Activated CD8-positive, alpha-beta memory T cell treated with anti-CD3 and anti-CD28 coated beads for 4 hours (primary cell): ENCODE measurements at places on chromosomes 11 and 22.

GRCh38 chr11:133966921-133967598 lies 10.3 kb upstream of the IGSF9B start:
- peak; percentile 53 for DNase-seq

- no peak for DNase-seq
These were observed 11.8 kb downstream of the MAPK1 start for GRCh38 chr22:21855676-21856075.

- no peak for DNase-seq
These were observed 431.2 kb downstream of the METTL15 start for GRCh38 chr11:28539239-28540030.

DNA sequence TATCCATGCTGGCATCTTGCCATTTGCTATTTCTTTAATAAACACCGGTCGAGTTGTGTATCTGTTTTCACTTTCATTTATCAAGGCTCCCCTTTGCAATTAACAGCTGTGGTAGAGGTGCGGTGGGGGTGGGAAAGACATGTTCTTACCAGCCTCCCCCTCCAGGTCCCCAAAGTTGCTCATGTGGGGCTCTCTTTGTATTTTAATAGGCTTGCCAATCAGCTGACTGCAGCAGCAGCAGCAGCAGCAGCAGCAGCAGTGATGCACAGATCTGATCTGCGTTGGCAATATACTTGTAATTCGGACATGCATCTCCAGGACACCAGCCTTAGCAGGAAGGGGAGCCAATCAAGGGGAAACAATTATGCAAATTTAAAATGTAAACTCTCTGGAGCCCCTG lies 40.3 kb upstream of the E2F8 start:
- DNase-seq = peak; percentile 2

DNA sequence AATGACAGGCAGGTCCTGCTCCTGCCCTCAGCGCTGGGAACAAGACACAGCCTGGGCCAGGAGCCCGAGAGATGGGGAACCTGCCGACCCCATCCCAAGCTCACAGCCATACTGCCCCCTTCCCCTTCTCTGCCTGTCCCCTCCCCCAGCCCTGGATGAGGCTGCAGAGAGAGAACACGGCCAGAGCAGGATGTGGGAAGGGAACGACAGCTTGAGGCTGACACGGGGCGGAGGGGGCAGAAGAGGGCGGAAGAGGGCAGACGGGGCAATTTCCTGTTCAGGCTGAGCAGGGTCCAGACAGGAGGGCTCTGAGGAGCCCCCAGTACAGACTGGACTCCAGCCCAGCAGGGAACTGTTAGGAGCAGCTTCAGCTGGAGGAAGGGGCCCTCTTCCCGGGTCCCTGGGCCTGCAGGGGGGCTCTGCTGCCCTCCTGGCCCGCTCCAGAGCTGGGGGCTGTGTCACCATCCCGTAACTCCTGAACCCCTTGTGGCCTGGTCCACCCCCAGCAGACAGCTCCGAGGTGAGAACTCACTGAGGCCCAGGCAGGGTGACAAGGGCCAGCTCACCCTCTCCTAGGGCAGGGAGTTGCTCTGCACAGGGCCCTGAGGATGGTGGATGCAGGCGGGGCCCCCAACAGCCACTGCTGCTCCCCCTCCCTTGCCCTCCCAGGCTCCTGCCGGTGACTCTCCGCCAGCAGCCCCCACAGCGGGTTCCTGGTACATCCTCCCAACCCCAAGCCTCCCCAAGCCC lies 5.7 kb downstream of the CTSD start:
- DNase-seq = peak; percentile 24

GRCh38 chr11:63769042-63769713 lies 603 bp upstream of the ZFTA start:
- peak; percentile 16 for DNase-seq

GRCh38 chr22:24460418-24461089 lies 33.2 kb downstream of the ADORA2A start:
- no peak for DNase-seq

GRCh38 chr22:44536411-44536810 lies 38.4 kb upstream of the RTL6 start:
- DNase-seq = no peak

DNA sequence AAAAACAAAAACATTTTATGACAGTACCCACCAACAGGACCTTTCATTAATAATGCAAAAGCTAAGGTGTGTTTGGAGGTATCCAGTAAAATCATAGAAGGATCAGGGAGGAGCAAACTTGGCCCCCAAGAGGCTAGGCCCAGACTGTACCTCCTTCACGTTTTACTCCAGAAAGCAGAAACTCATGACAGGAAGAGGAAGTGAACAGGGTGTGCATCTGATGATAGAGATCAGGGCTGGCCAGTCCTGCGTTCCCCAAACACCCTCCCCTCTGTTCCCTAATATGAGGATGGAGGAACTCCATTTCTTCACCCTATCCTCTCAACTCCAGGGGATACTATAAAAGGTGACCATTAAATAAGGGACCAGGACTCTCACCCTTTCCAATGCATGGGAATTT lies 10.2 kb upstream of the MS4A12 start:
- DNase-seq = no peak

DNA sequence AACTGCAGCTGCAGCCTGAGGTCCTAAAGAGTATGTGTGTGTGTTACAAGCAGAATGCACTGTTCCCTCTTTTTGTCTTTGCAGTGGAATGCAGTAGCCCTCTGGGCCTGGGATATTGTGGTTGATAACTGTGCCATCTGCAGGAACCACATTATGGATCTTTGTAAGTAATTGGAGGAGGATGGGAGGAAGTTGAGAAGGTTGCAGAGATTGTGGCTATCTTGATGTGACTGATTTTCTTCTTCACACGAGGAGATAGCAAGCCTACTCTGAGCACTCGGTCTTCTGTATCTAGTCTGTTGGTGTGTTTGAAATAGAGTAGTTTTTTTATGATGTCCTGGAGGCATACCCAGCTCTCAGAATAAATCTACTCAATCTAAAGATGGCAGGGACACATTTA lies 2.3 kb downstream of the RBX1 start:
- DNase-seq = no peak

GRCh38 chr22:37775785-37776638 lies 31.7 kb upstream of the GCAT start:
- DNase-seq = no peak

DNA sequence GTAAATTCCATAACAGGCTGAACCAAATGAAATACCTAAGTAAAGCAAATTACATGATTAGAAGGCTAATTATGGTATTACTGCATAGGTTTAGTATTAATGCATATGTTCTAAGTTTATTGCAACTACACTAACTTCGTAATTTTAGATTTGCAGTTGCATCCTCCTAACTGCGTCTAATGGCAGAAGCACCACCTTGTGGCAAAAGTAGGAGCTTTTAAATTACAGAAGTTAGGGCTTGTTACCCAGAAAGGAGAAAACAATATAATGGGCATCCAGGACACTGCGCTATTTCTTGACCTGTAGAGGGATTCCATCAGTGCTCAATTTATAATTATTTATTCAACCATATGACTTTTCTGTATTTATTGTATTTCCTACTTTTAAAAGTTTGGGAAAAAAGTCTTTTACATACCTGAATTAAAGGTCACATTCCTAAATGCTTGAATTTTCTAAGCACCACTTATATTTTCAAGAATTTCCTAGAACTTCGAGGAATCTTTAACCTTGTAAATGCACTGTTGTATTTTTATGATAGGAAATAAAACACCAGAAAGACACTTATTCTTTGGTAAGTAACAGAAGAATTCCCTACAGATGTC lies 16.3 kb upstream of the GPR83 start:
- DNase-seq = no peak

DNA sequence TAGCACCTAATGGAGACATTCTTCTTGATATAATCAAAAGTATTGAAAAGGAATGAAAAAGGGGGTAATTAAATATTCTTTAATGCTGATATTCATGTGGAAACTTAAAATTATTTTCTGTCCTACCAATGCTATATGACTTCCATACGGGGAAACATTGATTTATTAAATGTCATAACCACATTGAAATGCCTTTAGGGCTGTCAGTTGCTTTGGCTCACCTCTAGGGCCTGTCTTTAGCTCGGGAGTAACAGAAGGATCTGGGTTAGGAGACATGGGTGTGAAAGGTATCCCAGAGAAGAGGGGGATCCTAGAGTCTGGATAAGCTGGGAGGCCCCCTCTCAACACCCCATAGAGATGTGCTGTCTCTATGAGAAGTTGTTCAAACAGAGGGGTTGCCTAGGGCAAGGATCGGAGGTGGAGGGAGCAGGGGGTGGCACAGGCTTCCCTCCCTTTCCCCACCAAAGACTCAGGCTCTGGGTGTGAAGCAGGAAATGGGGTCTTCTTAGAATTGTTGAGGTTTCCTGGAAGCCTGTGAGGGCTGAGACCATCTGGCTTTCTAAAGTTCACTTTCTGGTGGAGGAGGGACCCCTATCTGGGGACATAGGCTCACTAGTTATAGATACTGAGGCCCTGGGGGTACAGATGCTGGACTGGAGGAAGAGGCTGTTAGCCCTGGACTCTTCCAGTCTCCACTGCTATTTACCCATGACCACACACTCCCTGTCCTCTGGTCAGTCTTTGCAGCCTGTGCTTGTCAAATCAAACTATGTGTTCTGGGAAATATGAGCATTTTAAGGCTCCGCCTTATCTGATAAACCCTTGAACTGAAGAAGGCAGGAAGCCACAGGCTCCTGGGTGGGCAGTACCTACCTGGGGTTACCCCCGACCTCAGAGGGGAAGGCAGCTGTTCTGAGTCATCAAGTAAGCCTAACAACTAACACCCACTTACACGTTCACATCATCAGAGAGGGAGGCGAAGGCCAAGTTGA lies 55.8 kb upstream of the RRAS2 start:
- DNase-seq = peak; percentile 57

DNA sequence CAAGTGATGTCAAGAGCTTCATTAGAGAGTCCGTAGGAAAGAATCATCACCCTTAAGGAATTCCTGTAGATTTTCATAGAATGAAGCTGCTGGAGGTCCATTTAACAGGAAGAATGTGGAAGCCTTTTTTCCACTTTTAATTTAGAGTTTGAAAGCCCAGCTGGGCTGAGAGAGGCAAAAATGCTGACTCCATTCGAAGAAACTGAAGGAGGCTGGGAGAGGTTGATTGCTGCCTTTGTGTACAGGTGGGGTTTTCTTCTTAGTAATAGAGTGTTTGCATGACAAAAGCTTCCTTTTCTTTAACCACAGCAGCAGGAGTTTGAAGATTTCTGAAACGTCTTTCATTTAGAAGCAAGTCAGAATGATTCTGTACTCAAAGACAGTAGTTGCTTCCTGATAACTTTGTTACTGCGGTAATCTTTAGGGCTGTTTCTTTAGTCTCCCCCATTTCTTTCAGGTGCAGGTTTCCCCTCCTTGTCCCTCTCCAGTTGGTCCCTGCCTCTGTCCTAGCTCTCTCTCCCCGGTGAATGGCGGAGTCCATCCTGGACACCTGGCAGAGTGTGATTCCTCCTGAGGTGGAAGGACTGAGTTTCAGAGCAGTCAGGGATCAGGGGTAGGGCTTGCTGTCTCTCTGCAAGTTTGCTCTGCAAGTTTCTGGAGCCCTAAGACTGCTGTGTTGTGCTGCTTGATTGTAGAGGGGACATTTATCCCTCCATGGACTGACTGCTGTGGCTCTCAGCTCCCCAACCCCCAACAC lies 166.2 kb downstream of the LDLRAD3 start:
- DNase-seq = no peak

GRCh38 chr22:21098099-21098671 lies 52.4 kb downstream of the LRRC74B start:
- no peak for DNase-seq

- DNase-seq = no peak
These were observed 123.6 kb downstream of the CHST1 start for GRCh38 chr11:45541693-45542434.

GRCh38 chr11:81987829-81988472 lies 745.7 kb downstream of the FAM181B start:
- no peak for DNase-seq

DNA sequence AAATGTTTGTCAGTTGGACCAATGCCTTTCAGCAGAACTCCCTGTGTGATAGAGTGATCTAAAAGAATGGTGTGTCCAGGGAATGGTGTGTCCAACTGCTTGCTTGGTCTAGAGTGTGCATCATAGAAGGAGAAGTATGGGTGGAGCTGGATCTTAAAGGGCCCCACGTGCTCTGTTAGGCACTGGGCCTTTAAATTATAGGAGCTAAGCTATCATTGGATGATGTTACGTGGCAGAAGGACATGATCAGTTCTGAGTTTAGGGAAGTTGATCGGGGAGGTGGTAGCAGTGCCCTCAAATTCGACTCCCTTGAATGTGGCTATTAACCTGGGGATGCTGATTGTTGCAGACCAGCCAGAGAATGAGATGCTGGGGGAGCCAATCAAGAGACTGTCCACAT lies 16.4 kb downstream of the STX3 start:
- DNase-seq = no peak

- no peak for DNase-seq
These were observed 280.4 kb upstream of the CNTN5 start for GRCh38 chr11:98740321-98740720.

GRCh38 chr22:27986459-27986858 lies 67.4 kb upstream of the PITPNB start:
- DNase-seq = no peak
